NCI-H2029 treated with DMSO at 0.1 percent for 48 hours (cell line): ENCODE measurements at places on chromosomes 2 and 18.

DNA sequence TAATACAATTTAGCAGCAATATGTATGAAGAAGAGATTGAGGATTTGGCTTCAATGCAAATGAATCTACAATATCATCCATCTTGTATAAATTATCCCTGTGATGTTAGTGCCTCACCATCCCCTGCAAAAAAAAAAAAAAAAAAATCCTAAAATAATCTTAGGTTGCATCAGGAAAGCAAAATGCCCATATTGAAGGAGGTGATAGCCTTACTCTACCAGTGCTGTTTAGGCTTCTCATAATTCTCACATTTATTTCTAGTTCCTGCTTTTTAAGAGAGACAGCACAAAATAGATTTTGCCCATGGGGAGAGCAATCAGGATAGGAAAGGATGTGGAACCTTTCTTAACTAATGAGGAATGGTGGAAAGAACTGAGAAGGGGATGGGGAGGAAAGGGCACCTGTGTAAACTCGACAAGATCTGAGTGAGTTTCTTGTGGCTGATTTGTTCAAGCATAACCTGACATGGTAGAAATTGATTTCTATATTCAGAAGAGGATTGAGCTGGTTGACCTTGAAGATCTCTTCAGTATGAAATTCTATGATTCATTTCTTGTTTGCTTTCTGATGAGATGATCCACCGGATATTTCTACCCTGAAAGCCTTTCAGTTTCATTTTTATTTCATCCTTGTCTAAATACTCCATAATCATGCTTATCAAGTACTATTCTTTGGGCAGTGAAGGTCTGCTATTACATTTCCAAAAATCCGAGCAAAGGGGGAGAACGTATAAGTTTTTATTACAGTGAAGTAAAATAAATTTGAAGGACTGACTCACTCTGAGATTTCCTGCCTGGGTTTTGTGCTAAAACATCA is 391.2 kb downstream of the PTPRM start:
- DNase-seq = peak; percentile 40

- DNase-seq = no peak
Measured at GRCh38 chr18:66575263-66575662, 28.6 kb downstream of the CDH19 start.

DNA sequence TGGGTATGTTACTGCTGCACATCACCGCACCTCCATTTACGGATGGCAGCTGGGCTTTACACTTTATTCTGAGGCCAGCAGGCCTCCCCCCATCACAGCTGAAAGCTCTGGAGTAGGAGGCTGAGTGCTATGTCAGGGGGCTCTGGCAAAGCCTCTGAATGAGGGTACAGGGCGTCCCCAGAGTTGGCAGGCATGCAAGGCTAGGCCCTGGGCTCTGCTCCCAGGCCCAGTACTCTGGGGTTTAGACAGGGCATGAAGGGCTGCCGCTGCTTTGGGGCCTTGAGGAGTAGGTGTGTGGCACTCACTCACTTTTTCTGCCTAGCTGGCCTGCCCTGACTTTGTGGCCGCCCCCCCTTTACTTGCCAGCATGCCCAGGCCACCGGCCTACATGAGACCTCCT is 90.8 kb downstream of the WDSUB1 start:
- no peak for DNase-seq

DNA sequence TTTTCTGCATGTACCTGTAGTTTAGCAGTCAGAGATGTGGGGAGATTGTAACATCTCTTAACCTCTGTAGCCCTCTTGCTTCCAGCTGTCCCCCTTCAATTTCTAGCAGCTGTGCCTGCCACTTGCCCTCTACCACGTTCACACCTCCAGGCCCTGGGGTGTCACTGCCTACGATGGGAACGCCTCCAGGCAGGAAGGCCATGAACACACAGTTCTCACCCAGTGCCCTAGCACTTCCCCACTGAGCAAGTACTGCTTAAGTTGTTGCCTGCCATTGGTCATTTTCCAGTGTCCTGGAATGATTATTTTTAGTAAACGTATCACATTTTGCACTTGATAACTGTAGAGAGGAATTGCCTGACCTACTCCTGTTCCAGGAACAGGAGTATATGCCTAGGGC is 77.1 kb upstream of the B3GNT7 start:
- no peak for DNase-seq

DNA sequence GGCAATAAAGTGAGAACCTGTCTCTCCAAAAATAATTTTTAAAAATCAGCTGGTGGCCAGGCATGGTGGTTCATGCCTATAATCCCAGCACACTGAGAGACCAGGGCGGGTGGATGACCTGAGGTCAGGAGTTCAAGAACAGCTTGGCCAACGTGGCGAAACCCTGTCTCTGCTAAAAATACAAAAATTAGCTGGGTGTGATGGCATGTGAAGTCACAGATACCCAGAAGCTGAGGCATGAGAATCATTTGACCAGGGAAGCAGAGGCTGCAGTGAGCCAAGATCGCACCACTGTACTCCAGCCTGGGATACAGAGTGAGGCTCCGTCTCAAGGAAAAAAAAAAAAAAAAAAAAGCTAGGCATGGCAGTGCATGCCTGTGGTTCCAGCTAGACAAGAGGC is 7.4 kb upstream of the GPR75 start:
- no peak for DNase-seq
